NCI-H1417 (cell line): ENCODE measurements at places on chromosomes 3 and 15.
A peak's percentile ranks its signal among the peaks of the same experiment; 100 is the strongest.

- no peak for DNase-seq
Measured at GRCh38 chr3:18252578-18252977, 172.6 kb downstream of the SATB1 start.

DNA sequence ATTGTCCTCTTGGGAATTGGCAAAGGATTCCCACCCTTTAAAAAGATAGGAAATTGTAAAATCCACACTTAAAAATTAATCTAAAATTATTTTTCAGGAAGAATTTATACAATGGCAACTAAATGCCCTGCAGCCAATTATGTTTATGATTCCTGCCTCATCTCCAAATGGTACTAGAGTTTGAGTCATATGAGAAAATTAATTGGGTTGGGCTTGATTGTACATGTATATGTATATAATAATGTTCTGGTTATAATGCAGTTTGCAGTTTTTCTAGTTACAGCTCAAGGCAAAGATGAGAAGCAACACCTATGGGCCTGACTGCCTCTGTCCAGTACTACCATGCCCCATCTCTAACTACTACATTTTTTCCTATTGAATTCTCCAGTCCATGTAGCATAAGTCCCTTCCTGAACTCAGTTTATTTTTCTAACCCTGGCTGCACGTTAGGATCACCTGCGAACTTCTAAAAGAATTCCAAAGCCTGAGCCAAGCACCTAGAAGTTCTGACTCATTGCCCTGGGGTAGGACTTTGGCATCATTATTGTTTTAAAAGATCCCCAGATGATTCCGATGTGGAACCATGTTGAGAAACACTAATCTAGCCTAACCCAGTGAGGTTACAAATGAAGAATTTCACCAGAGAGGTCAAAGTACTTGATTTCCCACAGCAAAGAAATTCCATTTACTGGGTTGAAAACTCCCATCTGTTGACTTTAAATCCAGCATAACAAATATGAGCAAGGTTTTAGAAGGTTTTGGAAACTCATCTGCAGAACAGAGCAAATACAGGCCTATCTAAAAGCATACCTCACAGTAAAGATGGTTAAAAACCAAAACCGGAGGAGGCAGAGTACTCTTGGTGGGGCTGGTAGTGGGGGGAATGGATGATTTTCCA is 19.4 kb downstream of the TGFBR2 start:
- no peak for DNase-seq

DNA sequence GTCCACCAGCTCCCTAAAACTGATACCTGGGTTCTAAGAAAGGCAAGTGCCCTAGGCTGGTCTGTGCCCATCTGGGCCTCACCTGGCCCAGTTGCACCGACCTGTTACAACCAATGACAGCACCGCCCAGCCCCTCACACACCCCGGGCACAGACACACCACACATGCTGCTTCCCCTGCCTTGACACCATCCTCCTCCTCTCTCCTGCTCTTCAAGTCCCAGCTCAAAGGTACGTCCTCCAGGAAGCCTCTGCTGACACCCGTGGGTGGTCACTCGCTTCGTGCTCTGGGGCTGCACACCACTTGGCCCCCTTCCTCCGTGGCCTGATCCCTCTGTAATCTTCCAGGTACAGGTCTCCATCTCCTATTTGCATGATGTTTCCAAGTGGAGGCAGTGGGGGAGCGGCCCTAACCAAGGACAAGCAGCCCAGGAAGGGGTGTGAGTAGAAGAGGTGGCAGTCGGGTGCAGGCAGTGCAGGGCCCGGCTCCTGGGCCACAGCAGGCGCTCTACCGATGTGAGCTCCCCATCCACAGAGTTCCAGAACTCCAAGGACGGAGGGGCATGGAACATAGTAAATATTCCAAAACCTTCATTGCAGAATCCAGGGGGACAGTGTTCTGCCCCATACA is 144.6 kb downstream of the NUP210 start:
- DNase-seq: no peak

GRCh38 chr3:80213086-80213485 is 445.3 kb upstream of the ROBO1 start:
- peak; percentile 30 for DNase-seq

- no peak for DNase-seq
Measured at GRCh38 chr15:65402961-65403360, 19.8 kb downstream of the IGDCC4 start.

GRCh38 chr15:53811530-53811929 is 52.1 kb upstream of the WDR72 start:
- no peak for DNase-seq

GRCh38 chr3:110494728-110495127 is 576.9 kb upstream of the NECTIN3 start:
- DNase-seq: no peak

DNA sequence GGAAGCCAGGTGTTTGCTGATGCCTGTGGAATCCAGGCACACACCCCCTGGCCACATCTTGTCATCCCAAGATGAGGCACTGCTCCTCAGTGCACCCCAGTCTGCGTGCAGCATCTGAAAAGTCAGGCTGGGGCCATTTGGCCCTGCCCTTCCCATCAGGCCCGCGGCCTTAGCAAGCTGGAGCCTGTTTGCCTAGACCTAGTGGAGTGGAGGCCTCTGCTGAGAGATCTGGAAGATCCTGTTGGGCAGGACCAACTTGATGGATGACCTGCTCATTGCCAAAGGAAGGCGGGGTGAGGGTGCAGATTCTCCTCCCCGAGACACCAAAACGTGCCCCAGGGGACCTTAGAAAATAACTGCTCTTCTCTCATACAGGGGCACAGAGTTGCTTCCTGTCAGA is 220.2 kb downstream of the SHQ1 start:
- DNase-seq: peak; percentile 27

GRCh38 chr3:194019398-194020165 is 116.4 kb upstream of the HES1 start:
- peak; percentile 83 for DNase-seq

DNA sequence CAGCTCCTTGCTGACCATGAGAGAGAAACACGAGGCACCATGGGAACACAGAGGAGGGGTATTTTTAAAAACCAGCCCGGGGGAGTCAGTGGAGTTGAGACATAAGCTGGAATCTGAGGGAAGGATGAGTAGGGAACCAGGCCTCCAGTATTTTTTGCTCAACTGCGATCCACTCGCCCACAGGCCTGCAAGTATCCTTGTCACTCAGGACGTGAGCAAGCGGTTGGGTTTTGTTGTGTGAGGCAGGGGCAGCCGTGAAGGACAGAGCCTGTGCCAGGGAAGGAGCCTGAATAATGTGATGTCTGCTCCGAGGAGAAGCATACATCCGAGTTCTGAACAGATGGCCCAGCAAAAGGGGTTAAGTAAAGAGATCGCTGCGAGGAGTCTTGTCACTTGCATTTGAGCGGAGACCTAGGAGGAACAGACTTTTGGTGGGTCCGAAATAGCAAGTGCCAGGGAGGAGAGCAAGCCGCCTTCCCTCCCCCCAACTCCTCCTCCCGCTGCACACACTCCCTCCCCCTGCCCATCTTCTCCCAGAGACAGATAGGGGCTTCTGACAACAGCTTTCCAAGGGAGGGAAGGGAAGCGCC is 20.4 kb upstream of the NTRK3 start:
- DNase-seq: no peak

- peak; percentile 52 for DNase-seq
Measured at GRCh38 chr15:98658831-98659699, 10.7 kb downstream of the IGF1R start.

GRCh38 chr3:61857297-61857696 is 295.9 kb downstream of the PTPRG start:
- no peak for DNase-seq

DNA sequence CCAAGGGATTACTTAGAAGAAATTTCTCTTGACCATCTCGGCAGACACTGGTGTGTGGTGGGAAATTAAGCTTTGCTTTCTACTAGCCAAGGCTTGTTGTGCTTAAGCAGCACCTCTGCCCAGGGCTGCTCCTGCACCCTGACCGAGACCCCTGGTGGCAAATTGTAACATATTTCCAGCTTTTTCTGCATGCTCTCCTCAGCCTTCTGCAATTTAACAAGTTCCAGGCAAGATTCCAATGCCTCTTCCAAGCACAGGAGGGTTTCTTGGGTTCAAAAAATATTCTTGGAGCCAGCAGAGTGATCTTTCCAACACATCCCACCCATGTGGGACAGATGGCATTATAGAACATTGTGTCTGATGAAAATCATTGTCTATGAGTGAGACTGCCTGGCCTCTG is 210.5 kb downstream of the CLSTN2 start:
- no peak for DNase-seq
